ENCODE measurements at places on chromosomes 2 and 18.

GRCh38 chr2:79901161-79901560, 388.3 kb downstream of the CTNNA2 start:
- no peak for DNase-seq

- no peak for DNase-seq
Observed at GRCh38 chr2:222842491-222843174, 18.2 kb upstream of the ACSL3 start.

GRCh38 chr2:224668123-224668909, 47.8 kb downstream of the CCDC195 start:
- no peak for DNase-seq

- DNase-seq = no peak
Observed at GRCh38 chr2:62884086-62884485, 166.5 kb upstream of the OTX1 start.

- no peak for DNase-seq
Observed at GRCh38 chr2:73415906-73416305, 30.3 kb downstream of the ALMS1 start.

- DNase-seq = no peak
Observed at GRCh38 chr2:172090044-172090961, 5.0 kb downstream of the DLX1 start.

- DNase-seq = no peak
Observed at GRCh38 chr2:78928502-78928901, 97.0 kb upstream of the REG3G start.

- no peak for DNase-seq
Observed at GRCh38 chr2:232925153-232925820, 55.2 kb downstream of the SNORC start.

GRCh38 chr2:235903782-235904584, 264.2 kb downstream of the GBX2 start:
- no peak for DNase-seq

- no peak for DNase-seq
Observed at GRCh38 chr2:136665736-136666135, 99.6 kb upstream of the THSD7B start.

DNA sequence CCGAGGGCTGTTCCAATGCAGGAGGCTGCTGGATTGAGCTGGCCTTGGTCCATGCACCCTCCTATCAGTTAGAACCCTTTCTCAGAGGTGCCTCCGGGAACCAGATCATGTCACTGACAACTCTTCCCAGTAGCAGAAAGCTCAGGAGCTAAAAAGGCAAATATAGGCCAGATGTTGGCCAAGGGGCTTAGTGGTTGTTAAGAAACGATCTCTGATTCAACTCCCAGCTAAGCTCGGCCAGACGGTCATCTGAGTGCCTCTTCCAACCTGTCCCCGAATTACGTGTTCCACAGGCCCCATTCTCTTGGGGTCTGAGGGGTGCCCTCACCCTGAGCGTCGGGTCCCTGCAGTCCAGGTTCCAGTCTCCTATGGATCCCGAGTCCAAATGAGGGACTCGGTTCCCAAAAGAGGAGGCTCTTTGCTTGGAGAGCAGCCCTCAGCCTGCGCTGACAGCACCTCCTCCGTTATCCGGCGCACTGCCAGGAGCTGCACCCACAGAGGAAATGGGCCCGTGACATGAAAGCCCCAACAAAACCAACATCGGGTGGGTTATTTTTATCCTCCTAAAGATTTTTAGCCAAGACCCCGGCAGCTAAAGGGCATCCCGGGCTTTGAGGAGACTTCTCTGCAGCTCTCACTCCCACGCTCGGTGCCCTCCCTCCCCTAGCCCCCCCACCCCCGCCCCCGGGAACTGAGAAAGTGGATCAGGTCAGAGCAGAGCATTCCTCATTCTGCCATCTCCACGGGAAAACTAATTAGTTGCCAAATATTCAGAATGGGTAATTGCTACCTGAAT, 106.6 kb upstream of the ID2 start:
- peak; percentile 28 for DNase-seq

DNA sequence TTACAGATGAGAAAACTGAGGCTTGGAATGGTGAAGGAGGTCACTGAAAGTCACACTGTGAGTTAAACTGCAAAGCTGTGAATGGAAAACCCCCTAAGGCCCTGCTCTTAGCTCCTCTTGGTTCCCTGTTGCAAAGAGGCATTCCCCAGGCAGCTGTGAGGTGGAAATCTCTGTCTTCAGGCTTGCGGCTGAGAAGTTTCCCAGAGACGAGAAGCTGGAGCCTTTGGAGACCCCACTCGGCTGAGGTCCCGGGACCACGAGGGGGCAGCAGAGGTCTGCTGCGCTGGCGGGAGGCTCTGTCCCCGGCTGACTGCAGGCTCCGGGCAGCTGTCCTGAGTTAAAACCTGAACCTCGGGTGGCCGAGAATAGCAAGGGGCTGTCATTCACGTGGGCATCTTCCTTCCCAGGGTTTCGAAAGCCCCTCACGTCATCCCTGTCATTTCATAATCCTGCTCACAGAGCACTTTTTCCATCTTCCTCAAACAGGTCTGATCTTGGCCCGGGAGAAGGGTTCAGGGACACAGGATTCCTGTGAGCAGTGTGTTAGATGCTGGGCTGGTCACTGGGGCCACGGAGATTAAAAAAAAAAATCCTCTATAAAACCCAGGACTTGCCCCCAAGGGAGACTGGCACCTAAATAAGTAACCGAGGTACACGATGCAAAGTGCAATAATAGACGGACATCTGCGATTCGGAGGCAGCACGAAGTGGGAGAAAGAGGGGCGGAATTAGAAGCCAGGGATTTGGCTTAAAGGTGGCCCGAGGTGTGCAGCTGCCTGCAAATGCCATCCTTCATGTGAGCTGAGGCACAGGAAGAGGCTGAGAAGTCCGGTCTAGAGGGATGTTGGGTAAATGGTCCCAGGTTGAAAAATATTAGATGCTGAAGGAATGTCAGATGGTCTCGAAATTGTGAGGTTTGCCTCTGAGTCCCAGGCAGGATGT, 24.6 kb upstream of the ATOH8 start:
- DNase-seq = peak; percentile 91

GRCh38 chr2:159716857-159717256, 4.6 kb downstream of the MARCHF7 start:
- DNase-seq = no peak

DNA sequence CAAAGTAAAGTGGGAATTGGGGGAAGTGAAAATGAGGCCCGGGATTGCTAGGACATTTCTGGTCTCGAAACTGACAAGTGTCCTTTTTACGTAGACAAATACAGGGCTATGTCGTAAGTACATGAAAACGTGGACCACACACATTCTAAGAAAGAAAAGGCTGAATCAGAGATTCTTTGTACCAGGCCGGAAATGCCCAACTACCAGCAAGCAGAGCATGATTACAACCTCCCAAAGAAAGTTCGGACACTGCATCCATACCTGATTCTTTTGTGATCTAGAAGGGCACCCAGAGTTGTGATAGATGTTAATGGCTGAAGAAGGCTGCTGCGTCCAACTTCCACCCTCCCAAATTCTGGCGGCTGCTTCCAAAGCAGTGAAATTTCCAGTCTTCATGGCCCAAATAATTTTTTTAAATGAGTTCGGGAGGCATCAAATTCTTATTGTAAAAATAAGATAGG, 1.7 kb downstream of the RBMS1 start:
- peak; percentile 50 for DNase-seq

GRCh38 chr2:101307950-101308431, 510 bp downstream of the RNF149 start:
- DNase-seq = no peak

DNA sequence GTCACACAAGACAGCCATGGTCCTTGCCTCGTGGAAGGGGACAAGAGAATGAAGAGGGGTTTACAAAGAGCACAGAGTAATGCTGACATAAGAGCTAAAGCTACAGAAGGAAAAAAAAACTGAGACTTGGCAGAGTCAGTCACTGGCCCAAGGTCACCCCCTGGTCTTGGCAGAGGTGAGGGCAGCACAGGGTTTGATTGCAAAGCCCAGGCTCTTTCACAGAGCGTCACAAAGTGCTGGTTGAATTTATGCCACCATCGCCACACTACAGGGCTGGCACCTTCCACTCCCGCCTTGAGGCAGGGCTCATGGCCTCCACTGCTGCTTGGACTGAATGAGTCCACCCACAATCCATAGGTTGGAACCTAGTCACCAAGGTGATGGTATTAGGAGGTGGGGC, 190.2 kb downstream of the INHBB start:
- no peak for DNase-seq

DNA sequence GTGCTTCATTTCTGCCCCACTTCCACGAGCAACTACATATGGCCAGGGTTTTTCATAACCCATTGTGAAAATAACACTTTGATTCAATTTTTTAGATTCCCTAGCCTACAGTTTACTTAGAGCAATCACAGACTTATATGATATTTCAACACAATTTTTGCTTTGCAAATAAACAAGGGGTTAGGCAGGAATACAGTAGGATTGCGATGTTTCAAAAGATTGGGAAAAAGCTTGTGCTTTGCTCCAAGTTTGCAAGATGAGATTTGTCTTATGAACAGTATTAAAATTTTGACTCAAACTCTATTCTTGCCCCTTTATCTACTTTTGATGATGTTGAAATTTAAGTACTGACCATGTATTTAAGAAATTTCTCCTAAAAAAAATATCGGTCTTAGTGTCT, 814.5 kb upstream of the PIK3C3 start:
- DNase-seq = no peak

- DNase-seq = peak; percentile 54
Observed at GRCh38 chr2:11406267-11406957, 59.5 kb downstream of the E2F6 start.

GRCh38 chr2:46171996-46172546, 125.1 kb upstream of the EPAS1 start:
- no peak for DNase-seq

GRCh38 chr2:232971744-232972143, 41.3 kb downstream of the NGEF start:
- DNase-seq = no peak

- DNase-seq = peak; percentile 51
Observed at GRCh38 chr2:42792087-42792582, 248 bp downstream of the HAAO start.

DNA sequence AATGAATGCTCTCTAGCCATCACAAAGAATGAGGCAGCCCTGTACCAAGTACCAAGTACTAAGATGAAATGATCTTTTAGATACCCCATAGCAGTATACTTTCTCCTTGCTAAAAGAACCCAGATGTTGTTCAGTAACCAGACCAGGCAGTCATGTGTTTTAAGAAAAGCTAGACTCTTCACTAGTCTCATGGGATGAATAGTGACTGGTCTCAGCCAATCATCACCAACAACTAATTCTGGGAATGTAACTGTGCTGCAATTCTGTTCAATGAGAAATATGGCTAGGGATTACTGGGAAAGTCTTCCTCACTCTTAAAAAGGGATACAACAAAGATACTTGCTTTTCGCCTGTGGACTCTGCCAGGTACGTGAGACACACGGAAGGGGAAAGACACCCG, 29.5 kb downstream of the MBOAT2 start:
- DNase-seq = no peak

GRCh38 chr2:32008805-32009515, 1.8 kb downstream of the MEMO1 start:
- DNase-seq = peak; percentile 21

GRCh38 chr2:202032846-202033316, 774 bp upstream of the FZD7 start:
- peak; percentile 55 for DNase-seq

Measured in hepatic stellate cell (primary cell).